T-helper 2 cell treated with Interferon-gamma antibody and Interleukin-4, amounts not matched to agents 5 μg/mL and 100 μg/mL, for 36 hours (primary cell): ENCODE measurements at places on chromosomes 2 and 18.

- DNase-seq, result no peak
These were observed 14.4 kb upstream of the E2F6 start for GRCh38 chr2:11480406-11480805.

DNA sequence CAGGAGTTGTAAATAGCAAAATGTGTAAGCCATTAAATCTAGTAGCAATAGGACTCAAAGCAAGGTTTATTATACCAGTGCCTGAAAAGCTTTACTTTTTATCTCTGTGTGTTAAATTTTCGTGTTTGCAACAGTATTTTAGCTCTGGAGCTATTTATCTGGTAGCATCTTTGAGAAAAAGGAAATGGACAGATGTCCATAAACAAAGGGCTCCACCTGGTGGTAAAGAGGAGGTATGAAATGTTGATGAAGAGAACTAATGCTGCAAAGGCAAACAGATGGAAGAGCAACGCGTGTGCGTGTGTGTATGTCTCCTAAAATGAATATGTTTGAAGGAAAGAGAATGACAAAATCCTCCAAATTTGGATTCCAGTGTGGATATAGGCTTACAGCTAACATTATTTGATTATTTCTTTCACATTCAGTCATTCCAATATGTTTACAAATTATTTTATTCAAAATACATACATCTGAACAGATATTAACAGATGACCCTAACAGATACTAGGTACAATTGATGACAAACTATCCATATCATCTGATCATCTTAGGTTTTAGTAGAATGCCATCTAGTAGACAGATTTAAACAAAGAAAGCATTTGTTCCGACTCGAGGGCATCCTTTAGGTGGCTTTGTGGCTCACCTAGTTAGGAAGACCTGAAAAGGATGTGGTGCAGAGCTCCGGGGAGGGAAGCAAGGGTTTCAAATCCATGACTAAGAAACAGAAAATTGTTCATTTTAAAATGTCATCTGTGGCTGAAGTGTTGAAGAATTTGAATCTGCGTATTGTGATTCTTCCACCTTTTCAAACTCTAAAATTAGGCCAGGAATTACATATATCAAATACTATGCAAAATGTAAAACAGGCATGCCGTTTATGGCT is 383.3 kb downstream of the MTX2 start:
- DNase-seq, result no peak

DNA sequence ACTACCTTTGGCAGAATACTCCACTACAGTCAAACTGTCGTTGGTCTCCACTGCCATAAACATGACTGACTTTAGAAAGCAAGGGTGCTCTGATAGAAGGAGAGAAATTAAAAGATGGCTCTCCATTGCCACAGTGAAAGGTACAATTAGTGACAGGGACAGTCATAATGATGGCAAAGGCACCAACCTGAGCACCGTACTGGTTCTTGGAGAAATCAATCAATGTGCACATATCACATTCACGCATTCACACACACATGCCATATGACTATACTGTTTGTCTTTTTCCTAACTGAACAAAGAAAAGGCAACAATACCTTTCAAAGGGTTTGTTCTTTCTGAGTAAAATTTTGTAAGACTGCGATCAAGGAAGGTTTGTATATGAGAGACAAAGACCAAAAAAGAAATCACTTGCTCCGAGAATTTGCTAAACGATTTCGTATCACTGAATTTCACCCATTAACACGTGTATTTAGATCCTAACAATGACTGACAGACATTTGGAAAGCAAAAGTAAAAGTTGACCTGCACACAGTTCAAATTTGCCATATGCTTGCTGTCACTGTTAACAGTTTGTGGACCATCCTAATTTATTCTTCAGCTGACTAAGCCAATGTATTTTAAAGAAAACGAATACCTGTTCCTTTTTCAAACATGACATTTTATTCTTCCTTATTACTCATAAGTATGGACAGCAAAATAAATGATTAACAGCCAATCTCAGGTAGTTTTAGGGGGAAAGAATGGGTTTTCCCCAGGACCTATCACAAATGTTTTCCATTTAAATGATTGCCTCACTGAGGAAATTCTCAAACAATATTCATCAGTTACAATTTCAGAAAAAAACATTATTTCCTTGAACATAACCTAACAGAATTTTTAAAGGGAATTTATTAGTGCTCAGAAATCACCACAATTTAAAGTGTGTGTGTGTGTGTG is 644.4 kb downstream of the ZEB2 start:
- no peak for DNase-seq

GRCh38 chr2:235739704-235740415 is 246.0 kb downstream of the AGAP1 start:
- DNase-seq, result no peak

GRCh38 chr2:164127971-164128527 is 392.2 kb upstream of the FIGN start:
- no peak for DNase-seq

- DNase-seq, result no peak
These were observed 88.3 kb upstream of the KLHL29 start for GRCh38 chr2:23296691-23297090.

DNA sequence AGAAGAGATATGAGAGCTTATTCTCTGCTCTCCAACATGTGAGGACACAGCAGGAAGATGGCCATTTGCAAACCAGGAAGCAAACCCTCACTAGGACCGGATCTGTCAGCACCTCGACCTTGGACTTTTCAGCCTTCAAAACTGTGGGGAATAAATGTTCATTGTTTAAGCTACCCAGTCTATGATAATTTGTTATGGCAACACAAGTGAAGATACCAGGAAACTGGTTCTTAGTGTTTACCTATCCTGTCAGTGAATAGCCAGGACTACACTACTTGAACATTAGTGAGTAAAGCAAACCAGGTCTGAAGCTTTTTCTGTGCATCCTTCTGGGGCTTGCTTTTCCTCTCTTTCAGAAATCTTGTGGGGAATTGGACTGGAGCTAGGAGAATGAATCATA is 44.4 kb upstream of the BARD1 start:
- DNase-seq, result no peak

- no peak for DNase-seq
These were observed 46.6 kb downstream of the HDAC4 start for GRCh38 chr2:239354132-239354790.

DNA sequence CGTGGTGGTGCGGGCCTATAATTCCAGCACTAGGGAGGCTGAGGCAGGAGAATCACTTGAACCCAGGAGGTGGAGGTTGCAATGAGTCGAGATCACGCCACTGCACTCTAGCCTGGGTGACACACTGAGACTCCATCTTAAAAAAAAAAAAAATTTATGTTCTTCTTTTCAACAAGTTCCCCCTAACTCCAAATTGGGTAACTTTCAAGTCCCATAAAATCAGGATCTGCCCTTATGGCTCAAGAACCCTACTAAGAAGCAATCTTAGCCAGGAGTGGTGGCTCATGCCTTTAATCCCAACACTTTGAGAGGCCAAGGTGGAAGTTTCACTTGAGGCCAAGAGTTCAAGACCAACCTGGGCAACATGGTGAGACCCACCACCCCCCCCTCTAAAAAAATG is 30.3 kb upstream of the TLK1 start:
- DNase-seq, result no peak

DNA sequence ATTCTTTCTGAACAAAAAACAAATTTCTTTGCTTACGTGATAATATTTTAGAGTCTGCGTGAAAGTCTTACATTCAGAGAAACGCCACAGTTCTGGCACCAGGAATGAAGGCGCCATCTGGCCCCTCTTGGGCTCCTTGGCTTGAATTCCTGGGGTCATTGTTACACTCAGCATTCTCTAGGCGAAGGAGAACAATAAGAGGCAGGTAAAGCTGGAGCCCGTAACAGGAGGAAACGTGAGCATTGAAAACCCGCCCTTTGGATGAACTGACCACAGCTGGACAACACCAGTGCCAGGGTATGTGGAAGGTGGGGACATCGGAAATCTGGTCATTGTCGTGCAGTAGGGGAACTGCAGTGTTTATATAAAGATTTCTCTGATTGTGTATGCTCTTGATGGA is 144.8 kb downstream of the RNF152 start:
- DNase-seq, result no peak

DNA sequence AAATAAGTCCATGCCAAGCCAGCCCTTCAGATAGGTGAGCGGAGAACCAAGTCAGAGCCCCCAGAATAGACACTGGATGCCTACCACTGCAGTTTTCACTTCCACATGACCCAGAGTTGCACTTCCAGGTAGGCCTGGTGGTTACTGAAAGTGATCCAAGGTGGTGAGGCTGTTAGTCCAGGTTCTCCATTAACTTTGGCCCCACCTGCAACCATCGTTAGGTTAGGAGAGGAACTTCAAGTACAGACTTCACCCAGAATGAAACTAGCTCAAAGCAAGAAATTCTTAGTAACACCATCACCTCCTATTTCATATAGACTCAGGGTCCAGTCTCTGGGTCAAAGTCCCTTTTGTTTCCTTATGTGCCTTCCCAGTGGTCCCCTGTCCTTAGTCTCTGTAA is 293.1 kb upstream of the ID2 start:
- no peak for DNase-seq

- no peak for DNase-seq
These were observed 45.0 kb downstream of the CYRIA start for GRCh38 chr2:16620590-16620989.

- no peak for DNase-seq
These were observed 151.6 kb downstream of the RTN4 start for GRCh38 chr2:54898456-54899226.

DNA sequence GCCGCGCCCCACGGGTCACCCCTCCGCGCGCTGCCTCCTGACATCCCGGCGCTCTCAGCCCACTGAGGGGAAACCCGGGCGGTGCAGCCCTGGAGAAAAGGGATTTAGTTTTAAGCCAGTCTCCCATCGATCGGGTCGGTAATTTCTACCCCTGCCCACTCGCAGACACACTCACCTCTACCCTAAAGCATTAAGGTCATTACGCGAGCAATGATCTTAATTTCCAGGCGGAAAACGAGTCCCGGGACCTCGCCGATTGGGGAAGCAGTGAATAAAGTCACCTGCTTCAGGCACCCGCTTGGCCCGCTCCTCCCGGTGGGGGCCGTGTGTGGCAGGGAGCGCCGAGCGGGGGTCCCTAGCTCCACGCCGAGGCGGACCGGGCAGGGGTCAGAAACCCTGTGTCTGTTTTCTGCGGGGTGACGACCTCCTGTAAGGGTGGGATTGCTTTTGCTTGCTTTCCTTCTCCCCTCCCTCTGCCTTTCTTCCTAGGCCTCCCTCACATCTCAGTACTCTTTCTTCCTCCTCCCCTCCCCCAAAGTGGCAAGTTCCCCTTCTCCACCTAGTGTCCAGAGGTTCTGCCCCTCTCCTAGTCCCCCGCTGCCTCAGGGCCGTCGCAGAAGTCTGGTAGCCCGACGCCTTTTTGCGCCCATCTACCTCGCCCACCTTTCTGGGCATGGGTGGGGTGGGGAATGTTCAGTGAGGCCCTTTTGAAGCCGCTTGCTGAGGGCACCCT is 142.6 kb downstream of the MEIS1 start:
- DNase-seq, result no peak

GRCh38 chr2:207164006-207164831 is 1.5 kb downstream of the KLF7 start:
- peak; percentile 25 for DNase-seq

- DNase-seq, result no peak
These were observed 24.5 kb upstream of the PEX13 start for GRCh38 chr2:60992985-60993392.

DNA sequence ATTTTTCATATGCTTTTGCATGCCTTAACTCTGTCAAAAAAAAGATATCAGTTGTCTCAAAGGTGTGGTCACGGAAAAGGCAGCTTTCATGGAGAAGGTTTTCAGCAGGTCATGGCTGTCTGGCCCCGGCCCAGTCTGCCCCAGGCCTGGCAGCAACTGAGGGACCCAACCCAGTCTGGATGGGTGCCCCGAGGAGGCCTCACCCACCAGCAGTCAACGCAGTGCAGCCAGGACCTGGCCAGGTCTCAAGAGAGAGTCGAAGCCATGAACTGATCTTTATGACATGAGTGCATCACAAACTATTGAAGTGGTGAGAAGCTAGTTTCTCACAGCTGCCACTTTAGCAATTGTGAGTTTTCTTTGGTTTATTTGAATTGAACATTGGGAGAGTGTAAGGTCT is 7.9 kb downstream of the TUBB6 start:
- DNase-seq, result no peak

- no peak for DNase-seq
These were observed 19.9 kb upstream of the FAM98A start for GRCh38 chr2:33619028-33619427.

GRCh38 chr2:24511198-24511597 is 20.1 kb downstream of the NCOA1 start:
- no peak for DNase-seq

DNA sequence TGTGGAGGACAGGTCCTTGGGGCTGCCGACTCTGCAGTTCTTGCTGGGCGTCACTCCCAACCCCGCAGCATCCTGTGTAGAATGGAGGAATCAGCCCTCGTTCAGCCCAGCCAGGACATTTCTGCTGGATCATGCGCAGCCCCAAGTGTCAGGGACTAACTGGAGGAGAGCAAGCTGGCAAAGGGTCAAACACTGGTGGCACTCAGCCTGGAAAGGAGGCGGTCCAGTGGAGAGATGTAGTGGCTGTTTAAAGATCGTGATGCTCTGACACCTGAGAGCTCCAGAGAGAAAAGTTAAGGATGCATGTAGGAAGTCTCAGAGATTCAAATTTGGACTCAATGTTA is 63.6 kb upstream of the SH3RF3 start:
- no peak for DNase-seq

- DNase-seq, result no peak
These were observed 23.2 kb upstream of the CDKL4 start for GRCh38 chr2:39266916-39267434.
